ENCODE measurements at places on chromosomes 4 and X. TPM values are rescaled to one million over a fixed set of nuclear protein-coding genes. Genes with fewer than 3 reads are reported as not detected.

The PPP4R3C gene
- total RNA-seq: not detected

GRCh38 chrX:105273326-105273725, 52.8 kb upstream of the TEX13A start:
- H3K4me1 ChIP-seq: no peaks in the 10 kb centered on the region
- no peak for DNase-seq
- no peak overlapping the region for H3K27ac ChIP-seq
- H3K36me3 ChIP-seq: no peaks in the 10 kb centered on the region
- H3K27me3 ChIP-seq: no peaks in the 10 kb centered on the region

DNA sequence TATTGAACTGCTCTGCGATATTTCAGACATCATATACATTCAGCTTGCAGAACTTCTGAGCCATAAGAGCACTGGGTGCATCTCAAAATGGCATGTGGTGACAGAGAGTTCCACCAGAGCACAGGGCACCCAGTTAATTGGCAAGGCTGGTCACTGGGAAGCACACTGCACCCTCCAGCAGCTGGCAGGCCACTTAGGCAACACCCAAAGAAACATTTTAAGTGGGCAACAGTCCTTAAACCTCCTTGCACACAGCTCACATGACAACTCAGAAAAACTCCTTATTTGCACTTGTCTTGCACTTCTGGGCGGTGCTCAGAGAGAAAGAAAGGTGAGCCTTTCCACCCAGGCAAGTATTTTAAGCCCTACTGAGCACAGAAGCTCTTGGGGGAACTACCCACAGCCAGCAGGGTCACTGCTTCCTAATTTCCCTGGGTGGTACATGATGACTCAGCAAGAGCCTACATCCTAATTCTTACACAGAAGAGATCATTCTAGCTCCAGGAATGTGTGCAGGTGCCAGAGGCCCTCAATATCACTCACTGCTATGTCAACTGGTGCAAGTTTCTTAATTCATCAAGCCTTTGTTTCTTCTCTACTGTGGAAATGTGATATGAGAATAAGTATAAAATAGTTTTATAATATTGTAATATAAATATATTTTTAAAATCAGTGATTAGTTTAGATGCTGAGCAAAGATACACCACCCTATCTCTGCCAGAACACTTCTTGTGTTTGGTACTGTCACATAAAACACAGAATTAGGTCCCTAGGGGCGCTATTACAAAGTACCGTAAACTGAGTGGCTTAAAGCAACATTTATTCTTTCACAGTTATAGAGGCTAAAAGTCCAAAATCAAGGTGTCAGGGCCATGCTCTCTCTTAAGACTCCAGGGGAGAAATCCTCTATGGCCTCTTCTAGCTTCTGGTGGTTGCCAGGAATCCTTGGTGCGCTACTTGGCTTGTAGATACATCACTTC, 155.1 kb upstream of the PPARGC1A start:
- H3K27me3 ChIP-seq: no peaks in the 10 kb centered on the region
- no peaks in the 10 kb centered on the region for H3K36me3 ChIP-seq
- H3K4me1 ChIP-seq: no peaks in the 10 kb centered on the region
- no peak overlapping the region for H3K27ac ChIP-seq

- no peak for DNase-seq
- H3K4me1 ChIP-seq: peaks cover 6% of the 10 kb centered on the region
- H3K27ac ChIP-seq: no peak overlapping the region
- no peaks in the 10 kb centered on the region for H3K36me3 ChIP-seq
Measured at GRCh38 chr4:17516980-17517379, 2.0 kb downstream of the CLRN2 start.

DNA sequence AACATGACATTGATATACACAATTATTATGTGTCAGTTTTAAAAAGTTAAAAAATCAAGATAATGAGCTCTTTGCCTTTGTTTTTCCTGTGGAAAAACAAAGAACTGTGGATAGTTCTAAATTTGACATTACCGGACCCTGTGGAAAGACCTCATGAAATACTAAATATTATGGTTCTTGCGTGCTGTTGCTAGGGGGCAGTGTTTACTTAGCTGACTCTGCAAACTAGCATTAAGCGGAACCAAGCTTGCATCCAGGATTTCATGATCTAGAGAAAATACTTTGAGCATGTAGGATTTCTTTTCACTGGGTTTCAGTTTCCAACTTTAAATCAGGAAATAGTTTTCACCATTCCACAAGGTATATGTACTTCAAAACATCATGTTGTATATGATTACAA, 33.6 kb downstream of the CLCN4 start:
- no peak for DNase-seq
- peaks cover 2% of the 10 kb centered on the region for H3K4me1 ChIP-seq
- H3K36me3 ChIP-seq: no peaks in the 10 kb centered on the region
- H3K27ac ChIP-seq: no peak overlapping the region
- H3K4me3 ChIP-seq: no peak overlapping the region

DNA sequence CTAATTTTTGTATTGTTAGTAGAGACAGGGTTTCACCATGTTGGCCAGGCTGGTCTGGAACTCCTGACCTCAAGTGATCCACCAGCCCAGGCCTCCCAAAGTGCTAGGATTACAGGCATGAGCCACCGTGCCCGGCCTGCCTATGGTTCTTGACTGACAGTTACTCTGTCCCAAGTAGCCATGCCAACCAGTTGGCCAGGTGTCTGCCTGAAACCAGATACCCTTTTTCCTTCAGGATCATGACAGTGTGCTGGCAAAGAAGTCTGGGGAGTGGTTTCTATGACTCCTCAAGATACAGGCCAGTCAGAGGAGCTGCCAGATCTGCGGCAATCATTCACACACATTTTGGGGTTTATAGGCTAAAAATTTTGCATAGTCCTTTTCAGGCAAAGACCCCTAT, 1.7 kb upstream of the LAS1L start:
- no peak overlapping the region for H3K4me3 ChIP-seq
- peaks cover 18% of the 10 kb centered on the region for H3K36me3 ChIP-seq
- H3K4me1 ChIP-seq: peaks cover 11% of the 10 kb centered on the region
- H3K27me3 ChIP-seq: no peaks in the 10 kb centered on the region

DNA sequence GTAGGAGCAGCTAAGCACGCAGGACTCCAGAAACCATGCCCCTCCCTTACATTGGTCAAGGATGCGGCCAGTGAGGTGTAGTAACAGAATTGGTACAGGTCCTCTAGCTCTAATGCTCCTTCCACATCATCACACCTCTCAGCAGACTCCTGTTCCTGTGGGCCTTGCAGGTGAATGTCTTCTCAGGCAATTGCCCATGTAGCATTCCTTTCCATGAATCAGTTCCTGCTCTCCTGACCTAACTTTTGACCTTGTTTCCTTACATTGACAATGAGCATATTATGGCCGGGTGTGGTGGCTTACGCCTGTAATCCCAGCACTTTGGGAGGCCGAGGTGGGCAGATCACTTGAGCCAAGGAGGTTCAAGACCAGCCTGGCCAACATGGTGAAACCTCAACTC, 31.3 kb downstream of the MAP7D3 start:
- no peak for DNase-seq
- peaks cover 9% of the 10 kb centered on the region for H3K4me1 ChIP-seq
- H3K4me3 ChIP-seq: no peak overlapping the region
- no peak overlapping the region for H3K27ac ChIP-seq
- H3K36me3 ChIP-seq: peaks cover 35% of the 10 kb centered on the region

DNA sequence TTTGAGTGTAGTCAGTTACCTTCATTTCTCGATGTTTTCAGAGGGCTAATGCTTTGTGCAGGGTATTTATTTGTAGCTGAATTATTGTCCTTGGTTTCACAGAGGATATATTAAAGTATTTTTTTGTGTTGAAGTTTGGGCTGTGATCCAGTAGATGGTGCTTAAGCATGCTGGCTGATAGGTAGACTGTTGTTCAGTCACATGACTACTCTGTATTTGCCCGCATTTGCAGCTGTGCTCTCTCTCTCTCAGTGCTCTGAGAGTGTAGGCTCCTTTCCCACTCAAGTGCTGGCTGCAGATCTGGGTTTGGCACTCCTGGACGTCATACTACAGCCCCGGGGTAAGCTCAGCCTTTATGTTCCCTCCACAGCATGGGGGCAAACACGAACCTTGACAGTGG, 21.7 kb downstream of the RAB40AL start:
- H3K4me3 ChIP-seq: no peak overlapping the region
- DNase-seq: no peak
- H3K4me1 ChIP-seq: no peaks in the 10 kb centered on the region
- H3K27ac ChIP-seq: no peak overlapping the region

All from activated CD4-positive, alpha-beta T cell treated with anti-CD3 and anti-CD28 coated beads, Interleukin-2, amount 10 ng/mL, durations not matched to agents 24 days and 14 days (primary cell).